NCI-H187 treated with DMSO at 0.1 percent for 48 hours (cell line): ENCODE measurements at places on chromosomes 7 and 10.

- DNase-seq, result no peak
Observed at GRCh38 chr7:53656881-53657280, 621.4 kb downstream of the POM121L12 start.

DNA sequence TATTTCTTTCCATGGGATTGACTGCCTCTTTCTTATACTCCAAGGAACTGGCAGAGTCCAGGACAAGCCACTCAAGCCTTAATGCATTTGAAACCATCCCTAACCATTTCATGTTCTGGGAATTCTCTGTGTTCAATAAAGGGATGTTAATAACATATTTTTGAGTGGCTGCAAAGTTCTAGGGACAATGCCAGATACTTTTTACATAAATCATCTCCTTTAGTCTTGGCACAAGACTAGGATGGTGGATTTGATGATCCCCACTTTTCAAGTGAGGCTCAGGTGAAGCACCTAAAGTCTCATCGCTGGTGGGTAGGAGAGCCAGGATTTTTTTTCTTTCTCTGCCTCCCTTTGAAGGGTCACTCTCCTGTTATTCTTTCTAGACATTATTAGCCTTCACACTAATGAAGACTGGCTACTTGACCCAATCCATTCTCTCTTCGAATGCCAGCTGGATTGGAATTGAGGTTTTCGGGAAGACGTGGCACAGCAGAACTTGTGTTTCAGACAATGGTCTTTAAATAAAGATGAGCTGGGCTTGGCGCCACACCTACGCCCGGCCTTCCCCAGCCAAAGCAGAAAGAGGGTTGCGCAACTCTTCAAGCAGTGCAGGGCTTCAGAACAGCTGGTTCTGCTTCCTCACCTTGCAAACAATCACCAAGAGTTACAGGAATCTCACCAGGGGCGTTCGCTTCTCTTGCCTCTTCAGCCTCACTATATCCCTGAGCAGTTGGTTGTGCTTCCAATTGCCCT lies 73.8 kb upstream of the BMPER start:
- DNase-seq, result no peak

DNA sequence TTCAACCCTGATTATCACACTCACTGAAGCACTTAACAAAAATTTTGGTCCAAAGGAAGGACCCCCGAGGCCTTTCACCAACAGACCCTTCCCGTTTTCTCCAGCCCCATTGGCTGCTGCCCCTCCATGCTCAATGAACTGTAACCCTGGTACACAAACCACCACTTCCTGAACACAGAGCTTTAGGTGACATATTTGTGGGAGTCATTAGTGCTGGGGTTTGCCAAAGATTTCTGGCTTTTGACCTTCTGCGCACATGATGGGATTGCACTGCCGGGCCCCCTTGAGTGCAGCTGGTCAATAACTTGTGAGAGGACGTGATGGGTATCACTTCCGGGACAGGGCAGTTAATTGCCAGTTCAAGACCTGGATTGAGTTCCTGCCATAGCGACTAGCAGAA lies 9.0 kb upstream of the CAMK1D start:
- no peak for DNase-seq

- no peak for DNase-seq
Observed at GRCh38 chr7:80334196-80334595, 177.7 kb downstream of the GNAT3 start.
